ENCODE measurements at places on chromosomes 5 and 9. TPM values are rescaled to one million over a fixed set of nuclear protein-coding genes. Genes with fewer than 3 reads are reported as not detected.

DNA sequence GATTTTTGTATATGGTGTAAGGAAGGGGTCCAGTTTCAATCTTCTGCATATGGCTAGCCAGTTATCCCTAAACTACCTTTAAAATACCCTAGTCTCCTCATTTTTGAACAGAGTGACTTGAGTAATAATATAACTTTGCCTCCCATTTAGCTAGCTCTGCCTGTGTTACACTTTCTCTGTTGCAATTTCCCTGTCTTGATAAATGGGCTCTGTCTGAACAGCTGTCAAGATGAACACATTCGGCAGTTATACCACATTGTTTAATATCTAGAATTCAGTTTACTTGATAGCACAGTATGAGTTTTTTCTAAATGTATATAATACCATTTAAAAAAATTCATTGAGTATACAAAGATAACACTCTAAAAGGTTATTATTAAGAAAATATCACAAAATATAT, 562.9 kb upstream of the FTMT start:
- no peak for DNase-seq

- DNase-seq = no peak
Observed at GRCh38 chr9:107999890-108000289, 510.3 kb upstream of the KLF4 start.

DNA sequence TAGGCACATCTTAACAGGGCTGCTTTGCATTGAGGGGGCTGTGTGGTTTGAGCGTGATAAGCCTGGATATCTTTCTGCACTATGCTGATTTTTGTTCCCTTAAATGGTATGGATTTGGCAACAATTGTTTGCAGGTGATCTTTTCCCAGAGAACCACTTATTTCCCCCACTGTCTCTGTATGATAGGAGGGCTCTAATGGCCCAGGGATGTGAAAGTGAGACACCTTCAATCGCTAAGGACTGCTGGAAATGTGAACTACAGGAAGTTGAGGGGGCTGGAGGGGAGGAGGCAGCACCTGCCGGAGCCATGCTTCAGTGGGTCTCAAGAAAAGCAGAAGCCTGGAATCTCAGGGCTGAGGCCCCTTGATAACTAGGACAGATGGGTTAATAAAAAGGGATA, 29.4 kb downstream of the SYK start:
- no peak for DNase-seq

GRCh38 chr9:135925496-135926133, 18.3 kb upstream of the CAMSAP1 start:
- DNase-seq = no peak

- no peak for DNase-seq
Observed at GRCh38 chr5:58437661-58438060, 22.2 kb downstream of the PLK2 start.

DNA sequence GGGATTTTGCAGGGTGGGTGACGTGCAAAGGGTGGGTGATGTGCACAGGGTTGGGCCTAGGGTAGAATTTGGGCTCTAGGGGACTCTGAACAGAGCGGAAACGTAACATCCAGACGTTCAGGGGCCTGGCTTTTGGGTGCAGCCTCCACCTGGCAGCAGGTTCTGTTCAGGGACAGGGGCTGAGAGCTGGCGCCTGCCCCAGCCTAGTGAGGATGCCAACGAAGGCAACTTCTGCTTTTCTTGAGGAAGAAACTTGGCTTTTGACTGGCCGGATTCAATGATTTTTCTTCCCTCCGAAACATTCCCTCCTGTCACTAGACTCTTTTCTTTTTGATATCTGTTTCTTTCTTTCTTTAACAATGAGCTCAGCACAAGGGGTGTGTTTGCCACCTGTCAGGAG, 38.6 kb upstream of the SLC6A19 start:
- DNase-seq = no peak

GRCh38 chr9:95463148-95464060, 53.4 kb downstream of the PTCH1 start:
- no peak for DNase-seq

DNA sequence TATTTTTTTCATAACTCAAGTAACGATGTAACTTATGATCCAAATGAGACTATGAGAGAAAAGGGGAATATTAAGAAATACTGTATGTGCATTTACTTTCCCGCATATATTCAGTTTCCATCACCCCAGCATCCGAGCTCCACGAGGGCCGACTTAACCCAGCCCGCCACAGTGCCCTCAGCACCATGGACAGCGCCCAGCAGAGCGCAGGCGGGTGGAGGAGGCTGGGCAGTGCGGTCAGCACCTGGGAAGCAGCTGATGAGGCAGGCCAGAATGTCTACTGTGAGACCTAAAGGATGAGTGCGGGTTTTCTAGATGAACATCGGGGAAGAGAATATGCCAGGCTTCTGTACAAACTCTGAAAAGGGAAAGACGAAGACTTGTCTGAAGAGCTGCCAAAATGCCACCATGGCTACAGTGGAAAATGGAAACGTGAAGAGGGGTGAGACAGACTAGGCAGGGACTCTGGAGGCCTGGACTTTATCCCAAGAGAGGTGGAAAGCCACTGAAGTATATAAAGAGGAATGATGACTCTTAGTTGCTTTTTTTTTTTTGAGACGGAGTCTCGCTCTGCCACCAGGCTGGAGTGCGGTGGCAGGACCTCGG, 34.5 kb upstream of the MED27 start:
- DNase-seq = no peak

DNA sequence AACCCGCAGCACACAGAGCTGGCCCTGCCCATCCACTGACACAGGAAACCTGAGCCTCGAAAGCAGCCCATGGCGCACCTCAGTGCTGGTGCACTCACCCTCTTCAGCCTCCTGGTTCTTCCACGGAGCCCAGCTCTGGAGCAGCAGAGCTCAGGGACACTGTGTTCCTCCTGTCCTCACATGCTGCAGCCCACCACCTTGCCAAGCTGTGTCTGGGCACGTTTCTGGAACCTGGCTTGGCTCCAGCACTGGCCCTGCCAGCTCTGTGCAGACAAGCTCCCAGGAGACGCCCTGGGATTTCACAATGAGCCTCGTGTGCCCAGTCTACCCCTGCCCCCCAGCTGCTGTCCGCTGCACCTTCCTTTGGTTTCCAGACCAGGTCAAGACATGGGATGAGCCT, 119.5 kb downstream of the SYK start:
- DNase-seq = peak; percentile 71

- DNase-seq = no peak
Observed at GRCh38 chr5:158573829-158574228, 525.9 kb downstream of the EBF1 start.

DNA sequence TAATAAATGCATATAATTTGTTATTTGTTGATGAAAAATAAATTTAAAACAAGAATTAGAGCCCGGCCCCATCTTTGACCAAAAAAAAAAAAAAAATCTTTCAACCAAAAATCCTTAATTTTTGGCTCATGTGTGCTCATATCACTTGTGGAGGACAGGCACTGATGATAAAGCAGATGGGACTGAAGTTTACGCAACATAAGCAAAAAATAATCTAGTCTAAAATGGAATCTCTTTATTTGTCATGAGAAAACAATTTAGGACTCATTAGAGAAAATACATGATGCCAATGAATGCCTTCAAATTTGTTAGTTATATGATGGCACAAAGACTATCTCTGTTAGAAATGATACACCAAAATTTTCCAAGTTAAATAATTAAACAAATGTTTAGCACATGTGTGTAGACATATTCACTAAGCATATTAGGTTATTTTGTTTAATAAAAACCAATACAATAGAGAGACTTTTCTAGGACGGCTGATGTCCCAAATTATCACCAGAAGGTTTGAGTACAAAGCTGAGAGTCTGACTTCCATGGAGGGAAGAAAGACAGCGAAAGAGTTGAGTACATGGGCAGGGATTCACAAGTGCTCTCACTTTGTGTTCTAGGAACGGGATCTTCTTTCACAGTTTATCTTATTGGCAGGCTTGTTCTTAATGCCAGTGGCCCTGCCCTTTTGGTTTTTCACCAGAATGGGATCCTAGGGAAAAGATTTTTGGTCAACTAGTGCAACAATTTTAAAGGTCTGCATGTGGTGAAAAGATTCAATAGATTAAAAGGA, 621.4 kb downstream of the RAB3C start:
- no peak for DNase-seq

- DNase-seq = no peak
Observed at GRCh38 chr5:35963381-35963843, 25.0 kb upstream of the CAPSL start.

DNA sequence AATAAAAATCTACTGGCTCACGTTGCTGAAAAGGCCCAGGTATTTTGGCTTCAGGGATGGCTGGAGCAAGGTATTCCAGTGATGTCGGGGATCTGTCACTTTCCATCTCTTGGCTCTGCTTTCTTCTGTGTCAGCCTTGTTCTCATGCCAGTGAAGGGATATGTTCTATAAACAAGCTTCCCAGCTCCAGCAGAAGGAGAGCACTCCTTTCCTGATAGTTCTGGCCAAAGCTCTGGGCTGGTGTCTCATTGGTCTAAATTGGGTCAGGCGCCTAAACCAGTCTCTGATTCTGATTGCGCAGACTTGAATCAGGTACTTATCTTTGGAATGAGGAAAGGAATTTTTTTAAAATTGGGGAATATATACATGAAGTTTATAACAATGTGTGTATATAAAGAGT, 5.1 kb downstream of the SNX30 start:
- no peak for DNase-seq

GRCh38 chr5:163595932-163596607, 90.7 kb downstream of the MAT2B start:
- no peak for DNase-seq

- no peak for DNase-seq
Observed at GRCh38 chr5:129631961-129632360, 115.9 kb upstream of the MINAR2 start.

- DNase-seq = no peak
Observed at GRCh38 chr5:73370095-73370494, 78.5 kb downstream of the FOXD1 start.

DNA sequence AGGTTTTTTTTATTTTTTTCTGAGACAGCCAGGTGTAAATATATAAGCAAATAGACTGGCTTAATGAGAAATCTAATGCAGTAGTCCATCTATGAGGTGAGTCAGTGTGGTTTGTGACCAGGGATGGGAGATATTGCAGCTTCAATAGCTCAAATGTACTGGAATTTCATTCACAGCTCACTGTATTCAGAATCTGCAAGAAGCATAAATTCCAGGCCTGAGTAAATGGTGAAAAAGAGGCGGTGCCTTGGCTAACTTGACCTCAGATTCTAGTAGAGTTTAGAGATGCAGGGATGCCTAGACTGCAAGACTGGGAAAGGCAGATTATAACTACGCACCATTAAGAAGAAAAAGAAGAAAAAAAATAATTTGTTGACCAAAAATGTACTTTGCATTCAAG, 151.9 kb upstream of the SMC2 start:
- DNase-seq = no peak

DNA sequence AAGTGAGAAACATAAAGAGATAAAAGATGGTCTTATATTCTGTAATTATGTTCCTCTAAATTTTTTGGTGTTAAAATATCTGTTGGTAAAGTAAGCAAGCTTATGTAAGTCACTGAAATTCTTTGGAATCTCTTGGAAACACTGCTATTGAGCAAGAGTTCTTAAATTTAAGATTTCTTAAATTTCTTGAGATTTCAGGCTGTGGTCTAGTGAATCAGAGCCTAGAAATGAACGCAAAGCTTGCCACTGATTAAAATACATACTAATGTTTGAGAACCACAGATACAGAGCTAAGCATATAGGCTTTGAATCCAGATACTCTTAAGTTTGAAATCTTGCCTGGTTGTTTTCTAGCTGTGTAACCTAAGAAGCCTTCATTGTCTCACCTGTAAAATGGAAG, 133.4 kb downstream of the TRPM3 start:
- DNase-seq = no peak

GRCh38 chr9:92738661-92739081, 26.0 kb downstream of the BICD2 start:
- DNase-seq = no peak

GRCh38 chr9:70679845-70680244, 265.4 kb upstream of the KLF9 start:
- DNase-seq = no peak

- no peak for DNase-seq
Observed at GRCh38 chr5:14528115-14528514, 53.5 kb upstream of the OTULINL start.

GRCh38 chr9:13351778-13352386, 72.4 kb upstream of the MPDZ start:
- no peak for DNase-seq

DNA sequence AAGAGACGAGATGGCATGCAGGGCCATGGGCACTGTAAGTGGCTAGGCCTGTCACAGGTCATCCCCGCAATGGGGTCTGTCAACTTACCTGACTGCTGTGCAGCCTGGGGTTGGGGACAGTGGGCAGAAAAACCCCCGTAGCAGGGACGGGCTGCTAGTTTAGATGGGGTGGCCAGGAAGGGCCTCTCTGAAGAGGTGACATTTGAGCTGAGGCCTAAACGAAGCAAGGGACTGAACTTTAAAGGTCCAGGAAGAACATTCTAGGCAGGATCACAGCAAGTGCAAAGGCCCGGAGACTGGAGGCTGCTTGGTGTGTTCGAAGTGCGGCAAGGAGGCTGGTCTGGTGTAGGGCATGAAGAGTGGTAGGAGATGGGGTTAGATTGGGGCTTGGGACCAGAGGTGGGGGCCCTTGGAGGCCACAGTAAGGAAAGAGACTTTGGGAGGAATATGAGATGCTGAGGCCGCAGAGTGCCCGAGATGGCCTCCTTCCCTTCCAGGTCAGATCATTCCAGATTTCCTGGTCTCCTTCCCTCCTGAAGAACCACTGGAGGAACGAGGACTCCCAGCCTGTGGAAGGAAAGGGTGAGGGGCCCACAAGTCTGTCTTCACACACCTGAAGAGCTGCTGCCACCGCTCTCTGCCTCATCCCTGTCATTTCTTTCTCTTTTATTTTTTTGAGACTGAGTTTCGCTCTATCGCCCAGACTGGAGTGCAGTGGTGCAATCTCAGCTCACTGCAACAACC, 37.9 kb upstream of the SH3PXD2B start:
- DNase-seq = no peak

GRCh38 chr5:125926172-125926571, 497.0 kb upstream of the GRAMD2B start:
- no peak for DNase-seq

DNA sequence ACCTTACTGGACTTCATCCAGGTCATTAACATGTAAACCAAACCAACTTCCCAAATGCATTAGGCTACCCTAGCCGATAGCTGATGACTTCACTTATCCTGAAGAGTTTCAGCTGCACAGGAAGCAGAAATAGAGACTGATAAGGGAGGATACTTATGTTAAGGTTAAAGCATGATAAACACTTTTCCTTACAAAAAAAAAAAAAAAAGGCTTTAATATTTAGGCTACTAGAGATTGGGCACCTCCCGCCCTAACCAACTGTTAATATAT, 1.6 kb upstream of the MEF2C start:
- no peak for DNase-seq

- peak; percentile 68 for DNase-seq
Observed at GRCh38 chr9:27337833-27338526, 41.0 kb upstream of the EQTN start.

- peak; percentile 7 for DNase-seq
Observed at GRCh38 chr5:158538506-158539074, 561.1 kb downstream of the EBF1 start.

The PPWD1 gene
- total RNA-seq = 29.2 TPM

The FBN2 gene
- total RNA-seq = 1.9 TPM

The BRINP1 gene
- total RNA-seq = 0.15 TPM

The LCNL1 gene
- total RNA-seq = 0.06 TPM

The TTC23L gene
- 0.12 TPM for total RNA-seq

The ANKRD31 gene
- total RNA-seq = not detected

The F12 gene
- total RNA-seq = 11.3 TPM

The FBXW2 gene
- 62.0 TPM for total RNA-seq

The RANBP17 gene
- total RNA-seq = 17.4 TPM

The TMEM174 gene
- total RNA-seq = not detected

The SPINK7 gene
- not detected for total RNA-seq

The STPG3 gene
- not detected for total RNA-seq

The KIF20A gene
- 4.0 TPM for total RNA-seq

The TSLP gene
- total RNA-seq = 0.47 TPM

The ADGRV1 gene
- 7.3 TPM for total RNA-seq
